Activated T-cell treated with anti-CD3 and anti-CD28 coated beads, Interleukin-2, amount 50 U/mL, for 48 hours (primary cell): ENCODE measurements at places on chromosomes 1 and 21.

GRCh38 chr1:93848350-93848883, 30.6 kb downstream of the DNTTIP2 start:
- DNase-seq, result no peak

GRCh38 chr21:45277101-45278045, 10.3 kb downstream of the POFUT2 start:
- no peak for DNase-seq

- no peak for DNase-seq
Observed at GRCh38 chr1:230287674-230288315, 138.3 kb downstream of the PGBD5 start.

DNA sequence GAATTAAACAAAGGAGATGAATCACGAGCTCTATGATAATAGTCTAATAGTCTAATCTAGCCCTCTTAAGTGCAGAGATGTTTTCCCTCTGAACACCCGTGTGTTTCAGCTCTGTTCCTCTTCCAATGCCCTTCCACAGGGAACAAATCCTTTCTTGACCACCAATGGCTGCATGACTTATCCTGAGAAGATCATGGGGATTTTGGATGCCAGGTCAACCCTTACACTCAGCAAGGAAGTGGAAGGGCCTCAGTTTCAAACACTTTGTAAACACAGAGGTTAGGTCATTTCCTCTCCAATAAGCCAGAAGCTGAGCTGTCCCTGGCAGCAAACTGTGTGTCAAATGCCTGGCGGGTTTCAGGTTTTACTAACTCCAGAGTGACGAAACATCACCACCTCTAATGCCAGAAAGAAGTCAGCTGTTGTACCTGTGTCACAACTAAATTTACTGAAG, 200.0 kb downstream of the GABPA start:
- no peak for DNase-seq

GRCh38 chr1:27807385-27807784, 23.2 kb upstream of the PPP1R8 start:
- no peak for DNase-seq

GRCh38 chr1:87473203-87473661, 144.6 kb downstream of the LMO4 start:
- DNase-seq, result no peak

DNA sequence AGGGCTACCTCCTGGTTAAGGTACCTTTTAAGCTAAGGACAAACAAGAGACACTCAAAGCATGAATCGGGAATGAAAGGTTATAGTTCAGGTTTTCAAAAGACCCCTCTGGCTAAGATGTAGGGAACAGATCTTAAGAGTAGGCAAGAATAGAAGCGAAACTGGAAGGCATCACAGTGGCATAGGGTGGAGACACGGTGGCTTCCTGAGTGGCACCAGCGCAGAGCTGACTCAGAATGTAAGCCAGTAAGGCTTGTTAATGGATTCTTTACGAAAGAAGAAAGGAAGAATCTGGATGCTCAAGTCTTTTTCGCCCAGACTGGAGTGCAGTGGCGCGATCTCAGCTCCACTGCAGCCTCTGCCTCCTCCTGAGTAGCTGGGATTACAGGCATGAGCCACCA, 21.2 kb downstream of the PADI6 start:
- DNase-seq, result no peak

GRCh38 chr1:67214420-67215174, 48.3 kb downstream of the IL23R start:
- DNase-seq, result peak; percentile 61

DNA sequence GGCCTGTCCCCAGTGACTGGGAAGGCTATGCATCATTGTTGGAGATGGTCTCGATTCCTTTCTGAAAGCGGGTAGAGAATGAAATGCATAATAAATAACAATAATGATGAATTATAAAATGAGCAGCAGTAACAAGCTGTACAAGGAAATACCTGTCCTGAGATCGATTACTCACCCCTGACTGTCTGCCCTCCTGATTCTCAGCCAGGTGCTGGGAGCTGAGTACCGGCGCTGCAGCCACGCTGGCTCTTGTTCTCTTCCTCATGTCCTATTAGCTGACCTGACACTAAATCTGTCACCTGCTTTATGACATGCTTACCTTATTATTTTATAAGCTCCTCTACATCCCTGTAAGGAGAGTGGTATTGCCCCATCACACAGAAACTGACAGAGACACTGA, 3.4 kb downstream of the AGPAT3 start:
- no peak for DNase-seq

GRCh38 chr1:153626904-153627714, at the start of gene S100A13:
Gene S100A13, minus strand, starts transcription at chr1:153627505. Its CDS starts 1,033 bp downstream, at chr1:153626472.
- DNase-seq, result no peak

GRCh38 chr1:98991127-98992012, 13.3 kb downstream of the PLPPR5 start:
- peak; percentile 20 for DNase-seq

- no peak for DNase-seq
Observed at GRCh38 chr21:37264808-37265207, 2.3 kb downstream of the VPS26C start.

GRCh38 chr1:70458131-70458530, 47.1 kb downstream of the CTH start:
- no peak for DNase-seq

GRCh38 chr1:165445388-165445787, 462 bp upstream of the RXRG start:
- DNase-seq, result no peak

- DNase-seq, result no peak
Observed at GRCh38 chr21:32082466-32082865, 196.4 kb downstream of the MIS18A start.

- no peak for DNase-seq
Observed at GRCh38 chr1:53076165-53076564, 14.2 kb downstream of the PODN start.

- DNase-seq, result no peak
Observed at GRCh38 chr1:226519716-226520598, 28.6 kb upstream of the STUM start.

- peak; percentile 61 for DNase-seq
Observed at GRCh38 chr21:37711836-37712568, 204.3 kb downstream of the KCNJ6 start.

DNA sequence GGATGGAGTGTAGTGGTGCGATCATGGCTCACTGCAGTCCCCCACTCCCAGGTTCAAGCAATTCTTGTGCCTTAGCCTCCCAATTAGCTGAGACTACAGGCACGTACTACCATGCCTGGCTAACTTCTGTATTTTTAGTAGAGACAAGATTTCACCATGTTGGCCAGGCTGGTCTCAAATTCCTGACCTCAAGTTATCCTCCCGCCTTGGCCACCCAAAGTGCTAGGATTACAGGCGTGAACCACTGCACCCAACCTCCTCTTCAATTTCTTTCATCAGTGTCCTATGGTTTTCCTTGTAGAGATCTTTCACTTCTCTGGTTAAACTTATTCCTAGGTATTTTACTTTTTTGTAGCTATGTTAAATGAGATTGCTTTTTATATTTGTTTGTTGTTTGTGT, 10.7 kb upstream of the MAST2 start:
- no peak for DNase-seq

DNA sequence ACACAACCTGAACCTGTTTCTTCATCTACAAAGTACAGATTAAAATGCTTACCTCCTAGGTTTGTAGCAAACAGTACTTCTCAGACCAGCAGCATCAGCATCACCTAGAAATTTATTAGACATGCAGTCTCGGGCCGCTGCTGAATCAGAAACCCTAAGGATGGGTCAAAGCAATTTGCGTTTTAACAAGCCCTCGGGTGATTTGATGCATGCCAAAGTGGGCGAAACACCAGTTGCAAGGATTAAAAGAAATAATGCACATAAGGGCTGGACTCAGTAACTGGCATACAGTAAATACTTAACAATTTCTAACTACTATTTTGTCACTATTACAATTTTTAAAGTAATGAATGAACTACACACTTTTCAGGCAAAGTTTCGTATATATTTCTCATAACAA, 47.5 kb downstream of the SH3GLB1 start:
- DNase-seq, result no peak

GRCh38 chr1:235734335-235734734, 84.8 kb upstream of the GNG4 start:
- no peak for DNase-seq

DNA sequence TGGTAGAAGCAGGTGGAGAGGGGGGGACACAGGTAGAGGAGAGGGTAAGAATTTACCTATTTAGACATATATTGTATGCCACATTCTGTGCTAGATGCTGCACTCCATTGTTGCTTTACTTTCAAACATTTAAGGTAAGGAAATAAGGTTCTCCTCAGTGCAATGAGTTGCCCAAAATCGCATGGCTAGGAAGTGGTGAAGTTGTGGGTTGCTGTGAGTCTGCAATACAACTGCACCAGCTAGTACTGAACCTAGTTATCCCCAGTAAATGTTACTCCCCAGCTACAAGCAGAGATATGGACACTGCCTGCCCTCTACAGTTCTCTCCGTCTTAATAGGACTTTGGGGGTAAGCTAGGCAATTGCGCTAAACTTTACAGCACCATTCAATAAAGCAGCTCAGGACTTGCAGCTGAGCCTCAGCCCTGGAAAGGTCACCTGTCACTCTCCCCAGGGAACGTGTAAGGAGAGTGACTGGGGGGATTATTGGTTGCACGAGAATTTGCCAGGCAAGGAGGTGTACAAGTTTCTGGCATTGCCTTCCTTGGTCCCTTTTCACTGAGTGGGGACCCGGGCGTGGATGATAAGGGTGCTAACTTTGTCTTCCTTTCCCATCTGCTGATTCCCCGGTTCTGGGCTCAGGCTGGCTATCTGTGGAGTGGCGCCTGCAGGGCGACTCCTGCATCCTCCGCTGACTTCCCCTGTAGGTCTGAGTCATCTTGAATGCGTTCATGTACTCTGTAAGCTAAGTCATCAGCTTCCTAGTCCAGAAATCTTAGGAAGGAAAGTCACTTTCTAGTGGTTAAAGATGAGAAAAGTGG, 71.3 kb upstream of the CNTN2 start:
- DNase-seq, result no peak

DNA sequence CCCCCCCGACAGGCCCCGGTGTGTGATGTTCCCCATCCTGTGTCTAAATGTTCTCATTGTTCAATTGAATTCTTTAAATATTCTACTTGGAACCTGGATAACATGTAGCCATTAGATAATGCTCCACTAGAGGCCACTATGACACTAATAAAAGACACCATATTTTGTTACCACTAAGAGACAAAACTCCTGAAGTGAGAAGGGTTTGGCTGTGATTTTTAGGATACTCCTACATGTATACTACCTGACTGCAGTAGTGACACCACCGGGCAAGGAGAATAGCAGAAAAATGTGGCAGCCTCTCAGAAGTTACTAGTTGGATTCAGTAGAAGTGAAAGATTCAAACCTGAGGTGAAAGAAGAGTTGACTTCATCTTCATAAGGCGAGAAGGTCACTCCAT, 36.0 kb downstream of the F5 start:
- no peak for DNase-seq

- no peak for DNase-seq
Observed at GRCh38 chr1:153649863-153650235, 8.7 kb upstream of the SNAPIN start.

- DNase-seq, result no peak
Observed at GRCh38 chr1:221336126-221336525, 405.8 kb downstream of the DUSP10 start.

DNA sequence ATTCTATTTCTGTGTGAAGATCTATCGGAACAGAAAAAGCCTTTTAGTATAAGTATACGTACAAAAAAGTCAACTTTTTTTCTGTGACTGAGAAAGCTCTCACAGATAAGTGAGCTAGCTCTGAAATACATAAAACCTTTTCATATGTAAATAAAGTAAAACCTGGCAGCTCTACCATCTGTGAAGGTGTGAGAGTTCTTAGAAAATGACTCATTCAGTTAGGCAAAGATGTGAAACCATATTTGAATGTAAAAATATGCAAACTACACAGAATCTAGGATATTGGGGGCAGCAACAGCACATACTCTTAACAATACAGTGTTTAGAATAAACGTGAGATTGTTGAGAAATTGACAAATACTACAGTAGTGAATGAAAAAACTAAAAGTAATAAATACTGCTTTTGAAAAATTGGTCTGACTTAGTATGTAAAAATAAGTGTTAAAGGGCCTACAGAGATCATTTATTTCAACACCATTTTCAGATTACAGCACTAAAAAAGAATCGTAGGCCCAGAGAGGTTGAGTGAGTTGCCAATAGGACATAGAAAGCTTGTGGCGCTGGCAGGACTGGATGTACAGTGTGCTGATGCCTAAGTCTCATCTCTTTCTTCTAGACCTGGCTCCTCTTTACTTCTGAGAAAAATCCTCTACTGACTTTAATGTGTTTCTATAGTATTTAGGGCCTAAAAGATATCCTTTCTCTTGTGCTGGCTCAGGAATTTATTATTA, 19.8 kb downstream of the ATP6V1G3 start:
- no peak for DNase-seq

- DNase-seq, result no peak
Observed at GRCh38 chr21:35351434-35351833, 302.3 kb upstream of the RUNX1 start.

- no peak for DNase-seq
Observed at GRCh38 chr1:175364424-175365076, 172.0 kb upstream of the KIAA0040 start.

DNA sequence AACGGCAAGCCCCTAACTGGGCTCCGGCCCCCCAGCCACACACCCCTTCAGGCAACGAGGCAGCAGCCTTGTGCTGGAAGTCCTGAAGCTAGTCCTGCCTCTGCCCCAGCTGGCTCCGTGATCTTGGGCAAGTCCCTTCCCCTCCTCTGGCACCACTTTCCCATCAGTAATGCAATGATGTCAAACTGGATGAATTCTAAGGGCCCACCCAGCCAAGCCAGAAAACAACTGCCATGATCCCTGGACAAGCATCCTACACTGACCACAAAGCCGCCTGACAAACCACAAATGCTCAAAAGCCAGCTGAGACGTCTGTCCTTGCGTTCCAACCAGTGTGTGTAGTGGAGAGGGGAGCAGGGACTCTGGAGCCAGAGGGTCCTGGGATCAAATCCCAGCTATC, 26.8 kb downstream of the IFFO2 start:
- no peak for DNase-seq

DNA sequence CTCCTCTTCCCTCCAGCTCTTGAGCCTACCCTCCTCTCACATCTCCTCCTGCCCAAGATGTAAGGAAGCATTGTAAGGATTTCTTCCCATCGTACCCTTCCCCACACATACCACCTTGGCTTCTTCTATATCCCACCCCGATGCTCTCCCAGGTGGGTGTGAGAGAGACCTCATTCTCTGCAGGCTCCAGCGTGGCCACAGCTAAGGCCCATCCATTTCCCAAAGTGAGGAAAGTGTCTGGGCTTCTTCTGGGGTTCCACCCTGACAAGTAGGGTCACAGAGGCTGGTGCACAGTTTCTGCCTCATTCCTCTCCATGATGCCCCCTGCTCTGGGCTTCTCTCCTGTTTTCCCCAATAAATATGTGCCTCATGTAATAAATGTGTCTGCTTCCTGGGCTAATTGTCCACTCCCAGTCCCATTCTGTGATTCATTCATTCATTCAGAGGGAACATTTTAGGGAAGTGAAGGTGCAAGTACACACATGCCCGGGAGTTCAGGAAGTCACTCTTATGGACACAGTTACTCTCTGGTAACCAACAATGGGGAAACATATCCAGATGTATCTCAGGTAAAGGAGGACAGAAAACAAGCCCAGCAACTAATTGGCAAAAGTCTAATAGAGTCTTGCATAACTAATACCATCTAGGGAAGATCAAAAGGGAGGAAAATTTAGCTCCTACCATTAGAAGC, 1.9 kb downstream of the SPRR4 start:
- no peak for DNase-seq
